ENCODE measurements at places on chromosomes 5 and 9.

GRCh38 chr5:6567835-6568234 is 65.0 kb downstream of the NSUN2 start:
- DNase-seq = no peak

DNA sequence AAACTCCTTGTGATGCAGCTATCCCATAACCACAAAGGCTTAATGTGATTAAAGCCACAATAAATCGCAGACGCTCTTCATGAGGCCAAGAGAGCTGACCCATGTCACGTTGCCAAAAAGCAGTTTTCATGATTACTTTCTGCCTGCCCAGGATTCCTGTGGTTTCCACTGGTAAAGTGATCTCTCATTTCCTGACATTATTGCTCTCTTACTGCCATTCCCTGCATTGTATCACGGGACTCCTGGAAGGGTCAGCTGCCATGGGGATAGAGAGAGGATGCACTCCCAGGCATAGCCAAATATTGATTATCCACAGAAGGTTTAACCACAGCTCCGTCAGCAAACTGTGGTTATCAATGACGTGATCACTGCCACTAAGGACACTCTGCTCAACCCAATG is 103.8 kb upstream of the SLC1A3 start:
- no peak for DNase-seq

DNA sequence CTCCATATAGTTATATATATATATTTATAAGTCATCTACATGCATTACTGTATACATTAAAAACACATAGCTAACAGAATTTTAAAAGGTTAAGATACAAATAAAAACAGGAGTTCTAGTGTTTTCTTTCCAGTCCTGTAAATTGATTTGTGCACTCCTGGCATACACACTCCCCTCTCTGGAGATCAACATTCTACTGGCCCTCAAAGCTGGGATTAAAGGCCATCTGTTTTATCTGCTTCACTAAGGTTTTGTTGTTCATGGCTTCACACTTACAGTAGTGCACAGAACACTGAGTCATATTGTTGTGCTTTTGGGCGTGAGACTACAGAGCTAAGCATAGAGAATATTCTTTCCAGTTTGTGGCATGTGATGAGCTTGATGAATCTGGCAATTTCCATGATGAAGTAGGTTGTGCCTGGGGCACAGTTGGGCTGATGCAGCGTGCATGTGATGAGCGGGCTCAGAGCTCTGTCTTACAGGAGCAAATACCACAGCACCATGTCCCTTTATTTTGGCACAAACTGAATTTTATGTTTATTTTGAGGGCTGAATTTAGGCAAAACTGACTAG is 98.2 kb downstream of the TAF11L14 start:
- DNase-seq = no peak

- no peak for DNase-seq
These were observed 309.6 kb downstream of the ACTL7B start for GRCh38 chr9:108546215-108546614.

DNA sequence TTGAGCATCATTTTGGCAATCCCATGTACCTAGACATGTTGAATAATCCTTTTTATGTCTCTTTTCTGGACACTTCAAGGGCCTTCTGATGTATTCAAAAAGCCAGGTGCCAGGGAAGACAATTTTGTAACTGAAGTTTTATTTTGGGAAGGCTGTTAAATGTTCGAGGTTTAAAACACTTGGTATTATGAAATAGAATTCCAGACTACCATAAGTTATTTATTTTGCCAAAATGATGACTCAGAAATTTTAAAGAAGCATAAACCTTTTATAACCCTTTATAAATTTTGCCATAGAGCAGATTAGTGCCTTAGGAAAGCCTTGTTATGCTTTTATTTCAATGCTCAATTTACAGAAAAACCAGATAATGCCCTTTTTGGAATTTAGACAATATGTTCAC is 30.3 kb upstream of the UHRF2 start:
- no peak for DNase-seq

GRCh38 chr9:33881635-33882034 is 64.7 kb downstream of the UBE2R2 start:
- no peak for DNase-seq

DNA sequence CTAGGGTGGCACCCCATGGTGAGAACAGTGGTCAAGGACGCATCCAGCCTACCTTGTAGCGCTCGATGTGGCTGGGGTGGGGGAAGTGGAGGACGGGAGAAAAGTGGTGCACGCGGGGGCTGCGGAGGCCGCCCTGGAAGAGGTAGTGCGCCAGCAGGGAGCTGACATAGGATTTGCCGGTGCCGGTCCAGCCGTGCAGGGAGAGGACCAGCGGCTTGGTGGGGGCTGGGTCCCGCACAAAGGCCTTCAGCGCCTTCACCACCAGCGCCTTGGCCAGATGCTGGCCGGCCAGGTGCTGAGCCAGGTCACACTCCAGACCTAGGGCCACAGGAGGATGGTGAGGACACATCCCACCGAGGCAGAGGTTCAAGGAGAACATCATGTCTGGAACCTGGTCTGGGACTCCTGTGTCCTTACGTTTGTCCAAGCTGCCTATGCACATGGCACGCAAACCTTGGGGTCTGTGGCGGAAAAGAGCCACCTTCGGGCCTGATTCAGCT is 797 bp downstream of the TOR2A start:
- DNase-seq = no peak

DNA sequence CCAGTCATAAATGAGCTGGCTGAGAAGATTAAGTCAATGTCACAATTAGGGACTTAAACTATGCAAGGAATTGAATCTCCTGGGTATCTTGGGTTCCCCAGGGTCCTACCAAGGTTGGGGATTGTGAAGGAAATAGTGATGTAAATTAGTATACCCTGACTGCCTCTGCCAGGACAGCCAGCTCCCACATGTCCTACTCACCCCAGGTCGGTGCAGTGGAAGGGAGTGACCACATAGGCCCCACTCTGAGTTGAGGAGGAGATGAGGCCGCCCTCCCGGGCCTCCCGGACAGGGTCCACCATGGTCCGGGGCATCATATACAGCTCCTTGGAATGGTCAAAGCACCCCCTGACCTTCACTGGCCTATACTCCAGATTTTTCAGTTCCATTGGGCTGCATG is 2.7 kb downstream of the SURF1 start:
- no peak for DNase-seq

DNA sequence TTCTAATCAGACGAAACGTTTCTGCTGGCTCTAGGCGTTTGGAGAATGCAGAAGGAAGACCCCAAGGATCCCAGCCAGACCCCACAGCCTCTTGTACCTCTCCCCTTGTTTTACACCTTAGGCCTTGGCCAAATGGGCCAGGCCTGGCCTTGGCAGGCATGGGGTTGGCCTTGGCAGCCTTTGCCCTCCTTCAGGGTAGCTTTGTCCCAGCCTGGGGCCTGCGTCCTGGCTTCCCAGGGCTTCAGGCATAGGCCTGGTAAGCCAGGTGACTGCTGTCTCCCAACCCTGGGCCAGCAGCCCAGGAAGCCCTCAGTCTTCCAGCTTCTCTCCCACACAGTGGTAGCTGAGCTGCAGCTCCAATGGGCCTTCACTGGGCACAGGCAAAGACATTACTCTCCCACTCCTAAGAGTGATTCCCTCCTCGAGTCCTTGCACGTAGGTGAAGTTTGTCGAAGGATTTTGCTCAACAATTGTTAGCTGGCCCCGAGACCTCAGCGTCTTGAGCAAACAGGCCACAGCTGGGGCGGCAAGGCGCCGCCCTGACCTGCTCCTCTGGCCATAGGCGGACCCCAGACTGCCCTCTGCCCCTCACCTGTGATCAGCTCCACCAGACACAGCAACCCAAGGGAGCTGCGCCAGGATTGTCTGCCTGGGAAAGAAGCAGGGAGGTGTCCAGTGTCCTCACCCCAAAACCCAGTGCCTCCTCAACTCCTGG is 1.1 kb upstream of the PITX1 start:
- no peak for DNase-seq

DNA sequence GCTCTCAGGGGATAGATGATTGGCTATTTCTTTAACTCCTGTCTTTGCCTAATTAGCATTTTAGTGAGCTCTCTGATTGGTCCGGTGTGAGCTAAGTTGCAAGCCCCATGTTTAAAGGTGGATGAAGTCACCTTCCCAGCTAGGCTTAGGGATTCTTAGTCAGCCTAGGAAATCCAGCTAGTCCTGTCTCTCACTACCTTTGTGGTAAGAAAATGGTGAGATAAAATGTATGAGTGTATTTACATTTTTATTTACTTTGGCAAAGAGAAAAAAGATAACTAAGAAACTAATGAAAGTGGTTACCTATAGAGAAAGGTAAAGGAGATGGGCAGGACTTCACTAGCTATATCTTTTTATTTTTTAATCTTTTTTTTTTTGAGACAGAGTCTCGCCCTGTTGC is 146.8 kb downstream of the RFK start:
- no peak for DNase-seq

DNA sequence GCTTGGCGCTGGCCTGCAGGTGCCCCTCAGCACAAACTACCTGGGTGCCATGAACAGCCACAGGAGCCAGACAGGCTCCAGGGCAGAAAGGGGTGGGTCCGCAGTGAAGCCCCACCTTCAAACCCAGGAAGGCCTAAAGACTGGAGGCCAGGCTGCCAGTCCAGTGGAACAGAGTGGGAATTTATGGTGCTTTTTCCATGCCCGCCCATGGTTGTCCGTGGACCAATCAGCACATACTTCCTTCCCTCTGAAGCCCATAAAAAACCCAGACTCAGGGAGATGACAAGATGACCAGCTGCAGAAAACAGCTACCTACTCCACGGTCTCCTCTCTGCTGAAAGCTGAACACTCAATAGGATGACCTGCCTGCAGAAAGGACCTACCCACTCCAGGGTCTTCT is 275.4 kb upstream of the ADRA1B start:
- DNase-seq = no peak

GRCh38 chr9:93035106-93035660 is 23.3 kb upstream of the SUSD3 start:
- DNase-seq = no peak

- no peak for DNase-seq
These were observed 246.6 kb upstream of the ANKRD55 start for GRCh38 chr5:56479696-56480077.

DNA sequence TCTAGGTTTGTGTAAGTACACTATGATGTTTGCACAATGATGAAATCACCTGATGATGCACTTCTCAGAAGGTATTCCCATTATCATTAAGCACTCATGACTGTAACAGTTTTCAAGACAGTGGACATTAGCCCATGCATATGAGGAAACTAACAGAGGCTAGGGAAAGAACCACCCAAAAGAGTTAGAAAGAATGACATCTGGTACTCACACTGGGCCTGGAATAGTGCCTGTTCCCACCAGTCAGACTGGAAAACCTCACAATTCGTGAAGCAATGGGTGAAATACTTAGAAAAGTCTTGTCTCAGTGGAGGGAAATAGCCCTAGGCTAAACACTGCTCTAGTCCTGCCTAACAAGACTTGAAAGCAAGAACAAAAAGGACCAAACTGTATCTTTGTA is 117.4 kb upstream of the GDNF start:
- no peak for DNase-seq

DNA sequence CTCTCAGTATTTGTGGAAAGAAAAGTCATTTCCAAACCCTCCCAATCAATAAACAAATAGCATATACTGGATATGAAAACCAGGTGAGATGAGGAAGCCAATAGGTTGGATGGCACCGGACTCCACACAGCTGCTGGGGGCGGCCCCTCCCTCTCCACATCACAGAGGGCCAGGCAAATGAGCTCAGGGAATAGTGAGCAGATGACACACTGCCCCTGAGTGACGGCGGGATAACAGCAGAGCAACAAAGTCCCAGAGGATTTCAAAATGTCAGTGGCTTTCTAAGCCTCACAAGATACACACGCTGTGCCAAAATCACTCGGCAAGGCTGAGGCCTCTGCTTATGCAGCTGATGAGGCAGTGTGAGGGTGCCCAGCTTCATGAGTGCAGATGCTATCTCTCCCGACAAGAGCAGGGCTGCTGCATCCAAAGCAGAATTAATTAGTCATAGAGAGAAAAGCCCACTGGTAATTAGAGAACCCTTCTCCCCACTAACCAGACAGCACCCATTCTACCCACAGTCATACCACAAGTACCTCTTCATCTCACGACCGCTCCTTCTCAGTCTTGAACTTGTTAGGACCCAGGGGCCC is 235.0 kb upstream of the NFIL3 start:
- DNase-seq = no peak

DNA sequence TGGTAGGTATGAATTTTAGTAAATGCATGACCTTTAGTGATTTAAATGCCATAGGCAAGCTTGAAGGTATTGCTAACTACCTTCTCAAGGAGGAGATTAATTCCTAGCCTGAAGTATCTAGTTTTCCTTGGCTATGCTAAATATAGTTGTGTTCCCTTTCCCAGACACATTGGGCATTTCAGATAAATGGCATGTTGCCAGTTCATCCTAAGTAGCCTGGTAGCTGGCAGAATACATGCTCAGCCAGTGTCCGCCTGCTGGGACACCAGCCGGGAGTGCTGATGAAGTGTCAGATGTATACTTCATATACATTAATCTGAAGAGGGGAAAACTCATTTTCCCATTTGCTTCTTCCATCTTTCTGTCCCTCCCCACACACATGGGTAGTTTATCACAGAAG is 196.9 kb downstream of the MAST4 start:
- no peak for DNase-seq

DNA sequence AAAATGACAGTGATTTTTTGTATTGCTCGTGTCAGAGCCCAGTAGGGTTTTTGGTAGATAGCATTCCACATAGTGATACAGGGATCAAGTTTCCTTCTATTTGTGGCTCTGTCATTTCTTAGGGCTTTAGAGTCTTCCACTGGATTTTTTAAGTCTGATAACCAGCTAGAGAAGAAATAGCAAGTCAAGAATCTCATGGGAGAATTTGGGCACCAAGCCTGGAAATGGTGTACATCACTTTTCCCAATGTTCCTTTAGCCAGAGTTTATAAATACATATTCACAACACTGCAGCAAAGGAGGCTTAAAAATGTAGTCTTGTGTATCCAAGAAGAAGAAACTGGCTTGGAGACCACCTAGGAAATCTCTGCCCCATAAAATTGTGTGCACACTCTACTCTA is 647.1 kb upstream of the KLF4 start:
- no peak for DNase-seq

DNA sequence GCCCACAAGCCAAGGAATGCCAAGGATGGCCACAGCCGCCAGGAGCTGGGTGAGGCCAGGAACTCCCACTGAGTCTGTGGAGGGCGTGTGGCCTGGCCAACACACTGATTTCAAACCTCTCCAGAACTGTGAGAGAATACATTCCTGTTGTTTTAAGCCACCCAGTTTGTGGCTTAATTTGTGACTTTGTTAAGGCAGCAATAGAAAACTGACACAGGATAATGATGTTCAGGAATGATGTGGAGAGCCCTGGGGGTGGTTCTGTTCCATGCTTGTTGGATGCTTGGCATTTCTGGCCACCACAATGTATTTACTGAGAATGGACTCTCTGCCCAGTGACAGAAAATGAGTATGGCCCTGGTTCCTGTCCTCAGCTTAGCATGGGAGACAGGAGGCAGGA is 82.8 kb downstream of the DAP start:
- DNase-seq = no peak

Measured in stimulated activated CD4-positive, alpha-beta T cell treated with anti-CD3 and anti-CD28 coated beads, Interleukin-1b, Interleukin-23, amount 100 ng/mL, for 48 hours (primary cell).